ENCODE measurements at places on chromosomes 2 and 18.

- no peak for DNase-seq
Observed at GRCh38 chr2:216206821-216207220, 97.7 kb downstream of the XRCC5 start.

DNA sequence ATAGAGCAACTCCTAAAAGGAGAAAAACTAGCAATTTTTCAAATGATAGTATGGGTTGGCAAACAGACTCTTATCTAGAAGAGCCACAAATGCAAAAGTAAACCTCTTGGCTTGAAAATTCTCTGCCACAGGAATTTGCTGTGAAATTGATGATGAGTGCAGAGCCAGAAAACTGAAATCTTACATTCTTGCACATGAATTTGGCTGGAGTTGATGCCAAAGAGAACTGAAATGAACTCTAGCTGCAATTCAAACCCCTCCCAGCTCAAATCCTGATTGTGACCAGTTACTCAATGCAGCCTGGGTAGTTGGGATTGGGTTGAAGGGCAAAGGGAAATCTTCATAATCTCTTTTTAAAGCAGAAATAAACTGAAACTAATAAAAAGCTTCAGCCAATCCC is 266.6 kb downstream of the PDE11A start:
- DNase-seq = no peak

DNA sequence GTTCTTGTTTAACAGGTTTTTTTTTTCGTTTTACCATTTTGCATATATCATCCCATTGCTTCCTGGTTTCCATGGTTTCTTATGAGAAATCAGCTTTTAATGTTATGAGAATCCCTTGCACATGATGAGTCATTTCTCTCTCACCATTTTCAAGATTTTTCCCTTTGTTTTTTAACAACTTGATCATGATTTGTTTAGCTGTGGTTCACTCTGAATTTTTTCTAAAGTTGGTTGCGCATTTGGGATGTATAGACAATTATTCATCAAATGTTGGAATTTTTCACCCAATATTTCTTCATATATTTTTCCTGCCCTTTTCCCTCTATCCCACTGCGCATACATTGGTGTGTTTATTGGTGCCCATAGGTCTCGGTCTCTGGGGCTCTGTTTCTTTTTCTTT is 42.4 kb upstream of the BIN1 start:
- peak; percentile 93 for DNase-seq

GRCh38 chr2:64442801-64443429 is 11.0 kb upstream of the LGALSL start:
- DNase-seq = no peak

DNA sequence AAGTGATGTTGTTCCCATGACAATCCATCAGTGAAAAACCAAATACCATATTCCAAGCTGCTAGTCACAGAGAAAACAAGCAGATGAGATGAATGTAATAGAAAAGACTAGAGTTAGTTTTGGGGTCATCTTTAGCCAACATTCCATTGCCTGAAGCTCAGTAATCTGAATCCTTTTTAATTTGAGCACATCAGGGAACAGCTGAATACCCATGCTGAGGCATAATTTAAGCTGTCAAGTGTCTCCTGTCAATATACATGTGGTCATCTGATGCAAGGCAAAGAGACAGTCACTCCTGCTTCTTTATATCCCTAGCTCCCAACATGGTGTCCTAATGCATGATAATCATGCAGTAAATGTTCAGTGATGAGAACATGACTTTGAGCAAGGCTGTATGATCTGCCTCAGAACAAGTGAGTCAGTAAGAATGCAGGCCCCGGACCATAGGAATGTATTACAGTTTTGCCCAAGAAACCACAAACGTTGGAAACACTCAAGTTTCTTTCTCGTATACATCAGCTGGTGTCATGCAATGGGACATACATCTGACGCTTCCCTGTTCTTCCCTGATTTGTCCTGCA is 48.0 kb downstream of the CDK15 start:
- DNase-seq = peak; percentile 61

DNA sequence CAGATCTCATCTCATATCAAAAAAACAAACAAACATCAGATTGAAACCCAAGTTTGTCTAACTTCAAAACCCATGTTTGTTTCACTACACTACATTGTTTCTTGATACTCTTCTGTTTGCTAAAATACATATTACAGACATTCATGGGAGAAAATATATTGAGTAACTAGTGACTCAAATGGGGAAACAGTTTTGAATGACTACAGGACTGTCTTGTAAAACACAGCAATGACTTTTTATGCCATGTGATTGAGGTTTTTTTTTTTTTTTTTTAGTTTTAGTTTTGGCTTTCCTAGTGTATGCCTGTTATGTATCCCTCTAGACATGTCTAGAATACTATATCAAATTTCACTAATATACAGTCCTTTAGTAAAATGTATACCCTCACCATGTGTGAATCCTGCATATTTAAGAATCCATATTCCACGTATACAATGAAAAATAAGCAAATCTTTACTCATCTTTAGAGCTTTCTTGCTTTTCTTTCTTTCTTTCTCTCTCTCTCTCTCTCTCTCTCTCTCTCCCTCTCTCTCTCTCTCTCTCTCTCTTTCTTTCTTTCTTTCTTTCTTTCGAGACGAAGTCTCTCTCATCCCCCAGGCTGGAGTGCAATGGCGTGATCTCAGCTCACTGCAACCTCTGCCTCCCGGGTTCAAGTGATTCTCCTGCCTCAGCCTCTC is 46.6 kb upstream of the SERTAD2 start:
- peak; percentile 39 for DNase-seq

GRCh38 chr2:168686452-168687191 is 115.8 kb upstream of the NOSTRIN start:
- DNase-seq = peak; percentile 36

DNA sequence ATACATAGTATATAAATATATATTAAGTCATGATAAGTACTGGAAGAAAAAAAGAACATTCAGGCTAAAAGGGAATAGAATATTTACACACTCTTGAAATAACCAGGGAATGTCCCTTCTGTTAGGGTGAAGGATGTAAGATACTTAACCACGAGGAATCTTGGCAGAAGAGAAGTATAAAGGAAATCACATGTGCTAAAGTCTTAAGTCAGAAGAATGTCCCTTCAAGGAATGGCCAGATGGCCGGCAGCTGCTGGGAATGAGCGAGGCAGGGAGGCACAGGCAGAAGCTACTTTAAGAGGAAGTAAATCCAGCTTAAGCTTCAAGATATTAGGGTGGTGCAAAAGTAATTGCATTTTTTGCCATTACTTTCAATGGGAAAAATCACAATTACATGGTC is 5.5 kb downstream of the CCDC102B start:
- no peak for DNase-seq

DNA sequence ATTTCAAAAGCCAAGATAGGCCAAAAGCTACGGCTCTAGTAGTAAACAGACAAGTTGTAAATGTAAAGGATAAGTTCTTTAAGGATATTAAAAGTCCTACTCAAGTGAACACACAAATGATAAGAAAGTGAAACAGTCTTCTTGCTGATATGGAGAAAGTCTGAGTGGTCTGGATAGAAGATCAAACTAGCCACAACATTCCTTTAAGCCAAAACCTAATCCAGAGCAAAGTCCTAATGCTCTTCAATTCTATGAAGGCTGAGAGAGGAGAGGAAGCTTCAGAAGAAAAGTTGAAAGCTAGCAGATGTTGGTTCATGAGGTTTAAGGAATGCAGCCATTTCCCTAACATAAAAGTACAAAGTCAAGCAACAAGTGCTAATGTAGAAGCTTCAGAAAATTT is 111.7 kb upstream of the ZEB2 start:
- no peak for DNase-seq

DNA sequence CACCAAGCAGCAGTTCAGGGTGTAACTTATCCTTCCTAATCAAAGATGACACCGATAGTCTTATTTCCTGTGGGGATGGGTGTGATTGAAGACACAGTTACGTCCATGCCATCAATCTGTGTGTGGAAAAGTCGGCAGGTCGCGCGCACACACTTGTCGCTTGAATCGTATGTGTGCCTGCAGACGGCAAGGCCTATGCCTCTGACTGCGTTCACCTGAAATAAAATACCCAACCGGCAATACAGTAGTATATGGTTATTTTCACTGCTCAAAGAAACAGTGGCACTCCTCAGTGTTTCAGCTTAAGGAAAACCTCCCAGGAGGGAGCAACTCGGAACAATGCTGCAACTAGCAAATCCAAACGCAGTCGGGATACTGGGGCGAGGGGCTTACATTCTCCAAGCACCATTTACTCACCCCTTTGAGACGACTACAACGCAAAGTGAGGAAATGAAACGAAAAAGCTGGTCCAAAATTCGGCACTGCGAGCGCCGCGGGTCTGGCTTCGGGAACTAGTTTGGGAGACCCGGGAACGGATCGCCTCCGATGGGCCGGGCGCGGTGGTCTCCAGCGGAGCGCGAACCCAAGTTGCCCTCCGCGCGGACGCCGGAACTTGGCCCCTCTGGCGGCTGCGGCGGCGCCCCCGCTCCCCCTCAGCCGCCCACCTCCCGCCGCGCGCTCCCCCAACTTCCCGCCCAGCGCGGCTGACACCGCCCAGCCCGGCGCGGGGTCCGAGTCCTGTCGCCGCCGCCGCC is 675 bp downstream of the PRKD3 start:
- peak; percentile 47 for DNase-seq

Measured in trophoblast cell (in vitro differentiated cells and primary cell).